ENCODE measurements at places on chromosomes 2 and 18. TPM values are rescaled to one million over a fixed set of nuclear protein-coding genes. Genes with fewer than 3 reads are reported as not detected.

- no peak for DNase-seq
Observed at GRCh38 chr18:46301081-46301480, 196.9 kb downstream of the HAUS1 start.

Gene ALLC
- not detected for total RNA-seq

DNA sequence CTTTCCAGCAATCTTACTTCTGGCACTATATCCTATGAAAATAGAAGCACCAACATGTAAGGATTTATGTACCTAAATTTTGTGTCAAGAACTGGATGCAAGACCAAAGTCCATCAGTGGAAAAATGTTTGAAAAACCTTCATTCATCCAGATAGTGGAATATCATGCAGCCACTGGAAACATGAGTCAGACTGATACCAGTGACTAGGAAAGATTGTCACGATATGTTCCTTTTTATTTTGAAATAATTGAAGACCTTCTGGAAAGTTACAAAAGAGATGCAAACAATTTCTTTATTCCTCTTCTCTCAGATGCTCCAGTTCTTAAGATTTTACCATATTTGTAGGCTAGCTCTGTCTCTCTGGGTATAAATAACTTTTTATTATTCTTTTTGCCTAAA, 40.5 kb upstream of the IL1R2 start:
- DNase-seq, result no peak

DNA sequence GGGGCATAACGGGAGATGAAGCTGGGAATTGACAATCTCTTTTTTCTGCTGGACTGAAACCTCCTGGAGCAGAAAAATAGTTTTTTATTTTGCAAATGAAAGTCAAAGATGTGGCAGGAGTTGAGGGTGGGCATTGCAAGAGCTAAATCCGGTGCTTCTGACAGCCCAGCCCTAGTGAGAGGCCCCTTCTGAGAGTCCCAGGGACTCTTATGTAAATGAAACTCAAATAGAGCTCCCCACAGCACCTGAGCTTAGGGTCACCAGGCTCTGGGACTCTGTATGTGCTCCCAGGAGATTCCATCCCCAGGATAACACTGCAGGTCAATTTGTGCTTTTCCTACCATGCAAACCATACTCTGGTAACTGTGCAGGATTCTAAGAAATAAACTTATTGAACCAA, 192.8 kb downstream of the ANKRD30B start:
- no peak for DNase-seq

DNA sequence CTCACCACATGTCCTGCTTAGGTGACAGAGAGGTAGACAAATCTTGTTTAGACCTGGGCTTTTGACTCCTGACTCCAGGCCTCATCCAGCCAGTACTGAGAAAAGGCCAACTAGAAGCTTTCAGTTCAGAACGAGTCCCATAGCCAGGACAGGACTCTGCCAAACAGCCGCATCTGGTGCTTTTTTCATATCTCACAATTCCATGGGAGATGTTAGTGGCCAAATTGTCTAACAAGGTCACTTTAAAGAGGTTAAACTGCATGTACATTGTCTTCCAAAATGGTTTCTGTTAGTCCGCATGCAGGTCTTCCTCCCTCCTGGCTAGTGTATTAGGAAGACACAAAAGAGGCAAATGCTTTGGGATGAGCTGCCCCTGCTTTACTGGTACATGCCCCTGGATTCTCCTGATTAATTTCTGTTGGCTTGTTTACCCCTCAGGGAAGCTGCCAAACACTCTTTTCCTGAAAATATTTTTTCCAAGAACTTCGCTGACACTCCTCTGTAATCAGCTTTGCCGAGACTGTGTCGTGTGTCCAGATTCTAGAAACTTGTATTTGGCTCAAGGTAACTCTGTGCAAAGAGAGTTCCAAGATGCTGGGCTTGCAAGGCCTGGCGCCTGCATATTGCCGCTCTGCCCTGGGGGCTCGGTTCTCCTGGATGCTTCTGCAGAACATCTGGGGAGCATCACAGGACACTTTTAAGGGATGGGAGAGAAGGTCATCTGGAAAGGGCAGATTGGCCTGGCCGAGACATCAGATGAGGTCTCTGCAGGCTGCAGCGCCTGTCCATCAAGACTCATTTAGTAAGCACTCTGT, 209.2 kb upstream of the APCDD1 start:
- no peak for DNase-seq

- no peak for DNase-seq
Observed at GRCh38 chr2:129324349-129324748, 655.1 kb upstream of the RAB6C start.

GRCh38 chr2:136490100-136490499, 275.2 kb upstream of the THSD7B start:
- no peak for DNase-seq

DNA sequence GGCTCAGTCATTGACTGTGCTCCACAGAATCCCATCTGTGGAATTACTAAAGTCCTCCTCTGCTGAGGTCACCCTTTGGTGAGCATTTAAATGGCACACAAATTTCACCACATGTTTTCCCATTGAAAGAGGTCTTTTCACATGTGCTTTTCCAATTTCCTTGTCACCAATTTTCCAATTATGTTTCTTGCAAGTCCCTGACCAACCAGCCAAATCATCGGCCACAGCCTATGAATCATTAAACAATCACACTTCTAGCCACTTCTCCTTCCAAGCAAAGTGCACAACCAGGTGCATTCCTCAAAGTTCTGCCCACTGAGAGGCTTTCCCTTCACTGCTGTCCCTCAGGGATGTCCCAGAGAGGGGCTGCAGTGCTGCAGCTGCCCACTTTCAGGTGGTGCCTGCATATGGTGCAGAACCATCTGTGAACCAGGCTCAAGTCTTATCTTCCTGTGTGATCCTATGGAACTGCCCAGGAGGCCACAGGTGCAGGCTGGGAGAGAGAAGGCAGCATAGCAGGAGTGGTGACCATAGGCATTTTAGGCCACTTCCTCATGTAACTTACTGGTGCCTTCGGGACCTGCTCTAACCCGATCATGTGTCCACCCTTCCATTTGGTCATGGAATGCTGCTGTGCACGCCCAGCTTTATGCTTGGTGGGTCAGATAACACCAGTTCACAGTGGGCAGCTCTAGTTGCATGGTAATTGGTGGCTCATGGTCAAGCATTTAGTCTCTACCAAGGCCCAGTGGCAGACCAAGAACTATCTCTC, 153.0 kb downstream of the SEPTIN10 start:
- peak; percentile 36 for DNase-seq

GRCh38 chr2:120871016-120871635, 135.5 kb downstream of the GLI2 start:
- DNase-seq, result peak; percentile 67

- DNase-seq, result no peak
Observed at GRCh38 chr2:72891091-72891818, 4.0 kb downstream of the SPR start.

DNA sequence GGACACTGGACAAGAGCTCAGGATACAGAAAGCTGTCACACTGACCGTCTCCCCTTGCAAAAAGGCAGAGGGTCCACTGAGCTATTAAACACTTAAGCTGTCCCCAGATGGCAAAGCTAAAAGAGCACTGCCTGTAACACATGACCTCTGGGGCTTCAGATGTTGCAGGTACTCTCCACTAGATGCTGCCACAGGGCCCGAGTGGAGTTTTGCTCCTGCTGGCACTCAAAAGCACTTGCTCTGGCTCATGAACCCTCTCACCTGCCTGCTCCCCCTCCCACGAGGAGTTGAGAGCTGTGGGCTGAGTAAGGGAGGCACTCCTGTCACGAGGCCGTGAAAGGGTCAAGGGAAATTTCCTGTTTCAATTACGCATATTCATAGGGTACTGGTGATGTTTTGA, 227.9 kb downstream of the PRKCE start:
- no peak for DNase-seq

- no peak for DNase-seq
Observed at GRCh38 chr2:113376913-113377445, 60.5 kb upstream of the ZNG1B start.

- no peak for DNase-seq
Observed at GRCh38 chr2:64426183-64426952, 27.6 kb upstream of the LGALSL start.

- no peak for DNase-seq
Observed at GRCh38 chr2:134155134-134155533, 98.7 kb upstream of the MGAT5 start.

Gene EPHA4
- 6.8 TPM for total RNA-seq

Gene RTP5
- not detected for total RNA-seq

DNA sequence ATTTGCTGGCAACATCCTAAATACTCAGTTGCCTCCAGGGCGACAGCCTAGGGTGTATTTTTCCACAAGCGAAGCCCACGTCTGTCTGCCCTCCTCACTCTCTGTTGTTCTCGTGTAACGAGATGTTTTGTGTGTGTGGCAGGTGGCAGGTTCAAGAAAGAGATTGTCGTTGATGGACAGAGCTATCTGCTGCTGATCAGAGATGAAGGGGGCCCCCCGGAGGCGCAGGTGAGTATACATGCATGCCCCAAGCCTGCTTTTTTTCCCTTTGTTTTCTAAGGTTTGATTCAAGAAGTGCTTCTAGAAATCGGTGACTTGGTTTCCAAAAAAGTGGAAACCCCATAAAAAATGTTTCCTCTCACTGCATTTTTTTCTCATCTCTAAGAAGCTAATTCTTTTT, 247.0 kb downstream of the AGAP1 start:
- no peak for DNase-seq

Gene SKOR2
- not detected for total RNA-seq
